ENCODE measurements at places on chromosomes 1 and 21.

GRCh38 chr1:21124846-21125245 lies 51.9 kb downstream of the EIF4G3 start:
- DNase-seq: peak; percentile 65

- DNase-seq: no peak
Observed at GRCh38 chr1:1669468-1670440, 10.9 kb upstream of the CDK11B start.

DNA sequence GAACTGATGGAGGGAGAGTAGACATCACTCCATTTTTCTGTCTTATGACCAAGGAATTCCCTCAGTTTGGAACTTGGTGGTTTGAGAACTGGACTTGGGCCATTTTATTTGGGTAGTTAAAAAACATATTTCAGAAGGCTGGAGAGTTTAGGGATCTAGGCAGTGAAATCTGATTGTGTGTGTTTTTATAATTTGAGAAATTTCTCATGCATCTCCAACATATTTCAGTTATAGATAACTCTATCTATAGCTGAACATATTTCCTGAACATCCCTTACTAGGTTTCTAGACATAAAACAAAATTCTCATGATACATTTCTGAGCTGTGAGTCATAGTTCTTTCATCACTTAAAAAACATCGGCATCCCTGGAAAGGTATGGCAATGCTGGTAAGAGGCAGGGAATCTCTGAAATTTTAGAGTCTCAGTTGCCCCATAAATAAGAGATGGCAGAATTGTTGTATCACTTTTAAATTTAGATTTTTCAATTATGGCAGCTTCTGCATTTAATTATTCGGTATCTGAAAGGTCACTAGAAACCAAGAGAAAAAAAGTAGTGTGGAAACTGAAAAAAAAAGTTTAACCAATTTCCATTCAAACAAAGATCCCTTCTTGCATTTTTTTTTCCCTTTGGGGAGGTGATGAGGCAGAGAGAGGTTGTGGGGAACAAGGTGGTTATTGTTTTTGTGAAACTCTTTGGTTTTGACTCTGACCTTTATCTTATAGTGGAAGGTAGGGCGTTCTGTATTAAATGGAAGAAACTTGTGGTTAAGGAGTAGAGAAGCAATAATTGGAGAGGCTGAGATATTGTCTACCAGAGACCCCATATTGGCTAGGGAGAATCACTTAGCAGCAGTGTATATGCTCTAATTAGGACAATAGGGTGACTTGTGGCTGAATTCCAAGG lies 102.9 kb downstream of the FASLG start:
- no peak for DNase-seq

DNA sequence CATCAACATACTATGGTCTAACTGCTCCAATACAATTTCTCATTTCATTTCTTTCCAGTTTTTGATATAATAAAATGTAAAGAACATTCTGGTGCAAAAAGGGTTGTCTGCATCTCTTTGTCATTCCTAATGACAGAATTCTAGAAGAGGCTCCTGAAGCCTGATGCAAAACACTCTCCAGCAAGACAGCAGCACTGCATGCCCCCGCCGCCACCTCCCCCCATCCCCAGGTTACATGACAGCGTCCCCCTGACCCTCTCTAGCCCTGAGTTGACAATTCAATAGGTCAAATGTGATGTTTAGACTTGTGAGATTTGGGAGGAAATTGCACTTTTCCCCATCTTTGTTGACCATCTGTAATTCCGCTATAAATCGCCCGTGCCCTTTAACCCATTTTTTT lies 64.6 kb upstream of the C1orf21 start:
- DNase-seq: no peak

All from GM04503 (cell line).